ENCODE measurements at places on chromosomes 12 and 14.
A peak's percentile ranks its signal among the peaks of the same experiment; 100 is the strongest.

GRCh38 chr14:93712079-93712837 lies 76.0 kb downstream of the PRIMA1 start:
- DNase-seq, result no peak

GRCh38 chr12:95739561-95740313 lies 50.8 kb downstream of the NTN4 start:
- no peak for DNase-seq

GRCh38 chr14:47715330-47715729 lies 39.9 kb upstream of the MDGA2 start:
- no peak for DNase-seq

DNA sequence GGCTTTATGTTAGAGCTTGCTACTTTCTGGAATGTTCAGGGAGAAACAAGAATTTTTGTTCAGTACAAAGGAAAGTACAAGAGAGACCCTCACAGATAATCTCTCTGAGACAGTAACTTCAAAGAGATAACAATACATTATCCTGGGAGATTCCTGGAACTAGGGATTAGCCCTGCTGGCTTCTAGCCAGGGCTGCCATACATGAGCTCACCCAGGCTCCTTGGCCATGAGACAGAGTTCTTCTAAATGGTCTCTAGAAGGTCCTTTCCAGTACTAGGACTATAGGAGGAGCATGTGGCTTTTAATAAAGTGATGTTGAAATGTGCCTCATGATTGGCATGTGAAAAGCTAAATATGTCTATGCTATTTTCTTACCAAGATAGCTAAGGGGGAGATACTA lies 342.5 kb downstream of the EMP1 start:
- DNase-seq, result no peak

DNA sequence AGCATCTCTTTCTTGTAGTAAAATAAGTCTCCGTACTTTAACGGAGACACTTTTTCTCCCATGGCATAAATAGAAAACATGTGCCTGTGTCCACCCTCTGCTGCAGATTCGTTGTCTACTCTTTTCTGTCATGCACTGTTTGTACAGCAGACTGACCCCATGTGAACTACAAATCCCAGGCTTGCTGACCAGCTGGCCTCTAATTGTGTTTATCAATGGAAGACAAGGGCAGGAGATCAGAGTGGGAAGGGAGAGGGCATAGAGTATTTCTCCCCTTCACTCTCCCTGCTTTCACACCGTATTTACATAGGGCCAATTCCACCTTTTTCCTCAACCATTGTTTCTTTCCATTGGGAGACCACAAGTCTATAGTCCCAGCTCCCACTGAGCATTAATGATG lies 31.0 kb upstream of the TMTC2 start:
- no peak for DNase-seq

DNA sequence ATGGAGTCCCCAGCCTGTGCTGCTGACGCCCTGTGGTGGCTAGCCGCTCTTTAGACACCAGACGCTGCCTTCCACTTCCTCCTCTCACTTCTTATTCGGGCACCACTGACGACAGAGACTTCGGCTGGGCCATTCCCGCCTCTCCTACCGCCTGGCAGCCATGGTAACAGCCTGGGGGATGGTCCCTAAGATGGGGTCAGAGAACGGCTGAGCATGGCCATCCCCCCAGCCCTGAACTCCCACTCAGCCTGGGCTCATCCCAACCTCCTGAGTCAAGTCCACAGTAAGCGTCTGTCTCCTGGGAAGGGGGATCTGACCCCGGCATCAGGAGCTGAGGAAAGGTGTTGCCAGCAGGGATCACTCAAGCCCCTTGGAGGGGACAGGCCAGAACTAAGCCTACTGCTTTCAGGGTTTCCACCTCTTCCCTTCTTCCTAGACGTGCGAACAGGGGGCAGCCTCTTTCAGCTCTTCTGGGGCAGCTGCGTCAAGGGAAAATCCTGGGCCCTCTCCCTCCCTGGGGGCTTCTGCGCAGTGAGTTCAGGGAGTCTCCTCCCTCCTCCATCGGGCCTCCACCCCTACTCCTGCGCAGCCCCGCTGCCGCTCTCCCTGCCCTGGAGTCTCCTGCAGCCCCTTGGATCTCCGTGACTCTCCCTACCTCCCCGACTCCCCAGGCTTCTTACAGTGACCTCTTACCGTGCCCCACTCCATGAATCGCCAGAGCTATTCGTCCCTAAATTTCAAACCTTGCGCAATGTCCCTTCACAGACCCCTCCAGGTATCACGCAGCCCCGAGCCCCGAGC lies 643 bp upstream of the TAMALIN start:
- DNase-seq, result peak; percentile 86

GRCh38 chr12:3055704-3056467 lies 21.3 kb upstream of the TSPAN9 start:
- DNase-seq, result no peak

DNA sequence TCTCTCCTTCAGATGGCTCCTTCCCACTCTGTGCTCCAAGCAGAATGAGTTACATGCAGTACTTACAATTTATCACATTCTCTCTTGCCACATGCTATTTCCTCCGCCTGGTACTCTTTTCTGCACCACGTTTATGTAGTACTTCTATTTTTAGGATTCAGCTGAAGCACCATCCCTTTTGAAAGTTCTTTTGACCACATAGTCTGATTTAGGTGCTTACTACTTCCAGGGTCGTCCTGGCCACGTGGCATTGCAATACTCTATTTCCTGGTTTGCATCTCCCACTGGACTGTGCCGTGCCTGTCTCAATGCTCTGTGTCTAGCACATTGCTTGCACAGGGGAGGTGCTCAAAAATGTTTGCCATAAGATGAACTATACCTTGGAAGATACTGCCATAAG lies 16.3 kb upstream of the TBC1D30 start:
- no peak for DNase-seq

- no peak for DNase-seq
These were observed 3.1 kb downstream of the SOS2 start for GRCh38 chr14:50228313-50228712.

DNA sequence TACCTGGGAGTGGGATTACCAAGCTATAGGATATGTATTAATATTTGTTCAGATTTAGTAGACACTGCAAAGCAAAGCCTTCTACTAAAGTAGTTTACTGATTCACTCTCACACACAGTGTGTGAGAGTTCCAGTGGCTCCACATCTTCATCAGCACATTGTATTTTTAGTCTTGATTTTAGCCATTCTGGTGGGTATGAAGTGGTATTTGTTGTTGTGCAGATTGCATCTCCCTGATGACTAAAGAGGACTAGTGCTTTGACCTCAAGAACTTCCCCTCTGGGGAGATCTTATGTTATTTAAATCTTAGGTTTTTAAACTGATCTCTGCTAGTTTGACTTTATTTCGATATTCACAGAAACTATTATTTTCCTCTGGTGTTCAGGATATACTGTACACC lies 479.7 kb upstream of the RGS6 start:
- DNase-seq, result no peak

DNA sequence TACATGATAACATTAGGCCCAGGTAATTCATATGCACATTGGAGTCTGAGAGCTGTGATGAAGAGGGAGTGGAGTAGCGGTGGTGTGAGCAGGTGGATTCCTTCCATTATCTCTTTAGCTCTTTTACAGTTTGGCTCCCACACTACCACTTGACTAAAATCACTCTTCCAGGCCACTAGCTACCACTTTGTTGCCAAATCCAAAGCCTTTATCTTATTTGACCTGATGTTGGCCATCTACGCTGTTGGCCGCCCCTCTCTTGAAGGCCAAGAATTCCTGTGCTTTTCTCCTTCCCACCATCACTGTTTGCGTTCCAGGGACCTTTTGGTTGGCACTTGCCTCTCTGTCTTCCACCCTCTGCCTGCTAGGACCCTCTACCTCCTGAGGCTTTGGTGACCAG lies 4.0 kb upstream of the MAX start:
- DNase-seq, result no peak

DNA sequence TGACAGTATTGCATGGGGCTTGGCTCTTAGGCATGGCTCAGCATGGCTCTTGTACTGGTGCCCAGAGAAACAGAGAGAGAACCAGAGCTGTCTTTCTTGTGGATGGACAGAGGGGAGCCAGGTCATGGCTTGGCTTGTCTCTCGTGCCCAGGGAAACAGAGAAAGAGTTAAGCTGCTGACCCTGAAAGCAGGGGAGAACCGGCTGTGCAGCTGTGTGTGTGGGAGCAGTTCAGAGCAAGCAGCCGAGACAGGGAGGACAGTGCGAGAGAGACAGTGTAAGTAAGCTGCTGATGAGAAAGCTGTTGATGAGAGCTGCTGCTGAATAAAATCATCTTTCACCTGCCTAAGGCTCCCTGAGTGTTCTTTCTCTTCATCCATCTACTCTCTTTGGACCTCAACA lies 61.3 kb upstream of the DDHD1 start:
- no peak for DNase-seq

GRCh38 chr12:127636882-127637281 lies 630.1 kb upstream of the TMEM132C start:
- DNase-seq, result no peak

DNA sequence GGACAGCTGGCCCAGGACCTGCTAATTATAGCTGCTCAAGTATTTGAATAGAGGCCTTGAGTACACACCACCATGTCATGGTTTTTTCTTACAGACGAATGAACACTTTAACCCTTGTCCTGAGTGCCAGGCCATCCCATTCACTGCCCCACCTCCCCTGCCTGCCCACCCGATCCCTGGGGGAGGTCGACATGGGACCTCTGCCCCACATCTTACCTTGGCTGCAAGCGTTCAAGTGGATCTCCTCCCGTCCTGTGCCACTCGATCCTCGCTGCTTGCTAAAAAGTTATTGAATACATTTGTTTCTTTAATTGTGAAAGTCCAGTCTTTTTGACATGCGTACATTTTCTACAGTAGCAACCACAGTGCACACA lies 10.3 kb downstream of the RTL1 start:
- DNase-seq, result no peak

GRCh38 chr12:76685246-76685678 lies 78.7 kb upstream of the ZDHHC17 start:
- DNase-seq, result no peak

GRCh38 chr12:30025317-30025716 lies 241.6 kb upstream of the TMTC1 start:
- DNase-seq, result no peak

- peak; percentile 68 for DNase-seq
These were observed 2.6 kb downstream of the LTB4R start for GRCh38 chr14:24313913-24314312.

DNA sequence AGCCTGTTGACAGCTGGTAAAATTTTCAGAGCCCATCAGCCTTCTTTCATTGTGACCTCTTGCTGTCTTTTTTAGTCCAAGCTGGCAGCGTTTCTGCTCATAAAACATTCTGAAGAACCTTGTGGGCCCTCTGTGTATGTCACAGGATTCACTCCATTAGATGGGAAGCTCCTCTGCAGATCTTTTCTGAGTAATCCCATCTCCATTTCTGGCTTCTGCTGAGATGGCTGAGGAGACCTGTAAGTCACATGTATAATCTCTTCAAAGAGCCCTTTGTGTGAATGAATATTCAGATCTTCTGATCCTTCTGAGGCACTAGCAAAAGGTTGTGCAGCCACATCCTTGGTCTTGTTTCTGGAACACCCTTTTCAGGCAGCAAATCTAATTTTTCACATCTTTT lies 2.8 kb downstream of the RXYLT1 start:
- DNase-seq, result no peak

- no peak for DNase-seq
These were observed 49.9 kb downstream of the LRRC74A start for GRCh38 chr14:76876076-76876475.

DNA sequence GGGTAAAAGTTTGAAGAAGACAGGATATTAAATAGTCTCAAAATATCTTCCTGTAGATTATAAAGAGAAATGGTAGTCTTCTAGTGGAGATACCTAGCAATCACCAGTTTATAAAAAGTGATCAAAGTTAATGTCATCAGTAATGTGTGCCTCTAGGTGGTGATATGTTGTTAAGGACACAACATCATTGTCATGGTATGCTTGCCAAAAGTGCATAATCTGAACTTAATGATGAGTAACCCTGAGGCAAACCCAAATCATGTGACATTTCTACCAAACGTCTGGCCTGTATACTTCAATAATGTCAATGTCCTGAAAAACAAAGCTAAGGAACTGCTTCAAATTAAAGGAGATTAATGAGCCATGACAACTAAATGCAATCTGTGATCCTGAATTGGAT lies 214.7 kb downstream of the PHLDA1 start:
- no peak for DNase-seq

- DNase-seq, result no peak
These were observed 496.3 kb downstream of the NELL2 start for GRCh38 chr12:44379831-44380230.

DNA sequence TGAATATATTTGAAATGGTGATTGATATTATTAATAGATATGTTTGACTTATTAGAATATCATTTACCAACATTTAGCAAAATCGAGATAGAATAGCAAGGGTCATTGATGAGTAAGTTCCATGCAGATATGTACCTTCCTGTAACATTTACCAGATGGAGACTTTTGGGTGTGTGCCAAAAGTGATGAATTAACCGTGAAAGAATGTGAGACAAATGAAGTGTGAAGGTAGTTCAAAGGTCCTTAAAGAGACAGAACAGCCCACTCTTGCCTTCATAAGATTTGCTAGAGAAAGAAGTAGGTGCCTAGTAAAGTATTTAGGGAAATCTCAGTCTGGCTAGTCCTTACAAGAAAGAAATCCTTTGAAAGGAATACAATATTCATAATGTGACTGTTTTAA lies 45.5 kb downstream of the FGD4 start:
- no peak for DNase-seq

Measured in HL-60 (cell line).